Colonic mucosa (tissue), 4 donors: ENCODE measurements at places on chromosomes 4 and X. TPM values are rescaled to one million over a fixed set of nuclear protein-coding genes. Genes with fewer than 3 reads are reported as not detected.

DNA sequence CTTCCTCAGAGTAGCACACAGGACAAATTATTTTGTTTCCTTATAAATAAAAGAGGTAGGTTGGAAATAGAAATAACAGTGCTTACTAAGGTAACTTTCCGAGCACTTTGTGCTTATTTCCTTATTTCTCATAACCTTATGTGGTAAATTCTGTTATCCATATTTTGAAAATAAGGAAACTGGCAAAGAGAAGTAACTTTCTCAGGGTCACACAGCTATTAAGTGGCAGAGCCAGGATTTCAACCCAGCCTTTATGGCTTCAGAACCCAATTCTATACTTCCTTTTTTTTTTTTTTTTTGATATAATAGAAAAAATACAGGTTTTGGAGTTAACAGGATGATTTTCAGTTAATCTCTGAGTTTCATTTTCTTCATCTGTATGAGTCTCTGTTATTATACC is 3.3 kb downstream of the UTP3 start:
- peaks cover 14% of the 10 kb centered on the region for H3K4me1 ChIP-seq
- no peaks in the 10 kb centered on the region for H3K27me3 ChIP-seq
- H3K4me3 ChIP-seq = no peak overlapping the region

GRCh38 chrX:72057849-72058248 is 73.9 kb downstream of the RTL5 start:
- no peak for DNase-seq
- H3K27me3 ChIP-seq = no peaks in the 10 kb centered on the region
- no peaks in the 10 kb centered on the region for H3K36me3 ChIP-seq
- H3K27ac ChIP-seq = no peak overlapping the region
- no peak overlapping the region for H3K4me3 ChIP-seq

DNA sequence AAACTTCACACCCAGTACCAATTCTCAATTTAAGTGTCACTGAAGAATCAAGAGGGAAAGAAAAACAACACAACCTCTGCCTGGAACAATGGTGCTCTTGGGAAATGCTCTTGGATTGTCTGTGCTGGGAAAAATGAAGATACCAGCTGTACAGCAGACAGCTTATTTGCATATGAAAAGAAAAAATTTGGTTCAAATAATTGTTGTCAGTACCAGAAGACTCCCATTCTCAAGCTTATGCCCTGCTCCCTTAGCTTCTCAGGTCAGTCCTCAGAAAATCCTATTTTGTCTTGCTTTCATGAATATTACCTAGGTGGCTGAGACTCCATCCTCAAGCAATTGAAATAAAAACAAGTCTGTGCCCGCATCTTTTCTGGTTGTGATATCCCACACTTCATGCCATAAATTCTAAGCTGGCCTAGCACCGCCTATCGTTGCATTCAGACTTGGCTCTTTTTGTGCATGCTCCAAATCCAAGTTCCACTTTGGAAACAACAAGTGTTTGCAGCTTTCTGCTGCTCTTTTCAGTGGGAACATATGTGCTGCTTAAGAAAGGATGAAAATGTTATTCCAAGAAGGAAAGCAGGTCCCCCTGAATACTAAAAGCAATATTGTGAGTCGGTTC is 431.6 kb downstream of the INPP4B start:
- H3K4me3 ChIP-seq = no peak overlapping the region
- no peaks in the 10 kb centered on the region for H3K36me3 ChIP-seq
- no peaks in the 10 kb centered on the region for H3K4me1 ChIP-seq

The ANKRD37 gene
- total RNA-seq = 12.7 TPM

DNA sequence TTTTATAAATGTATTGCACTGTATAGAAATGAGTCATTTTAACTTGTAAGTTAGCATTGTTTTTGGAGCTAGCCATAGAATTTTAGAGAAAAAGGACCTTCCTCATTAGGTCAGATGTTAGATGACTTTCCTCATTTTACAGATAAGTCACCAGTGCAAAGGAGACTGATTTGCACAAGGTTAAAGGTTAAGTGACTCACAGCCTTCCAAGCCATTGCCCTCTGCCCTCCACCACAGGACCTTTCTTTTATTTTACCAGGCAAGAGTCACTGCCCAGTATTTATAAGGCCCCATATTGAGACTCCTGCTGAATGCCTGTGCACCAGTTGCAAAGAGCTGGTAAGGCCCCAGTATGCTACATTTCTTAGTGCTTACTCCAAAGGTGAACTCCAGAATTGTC is 4.2 kb upstream of the ABCG2 start:
- no peak overlapping the region for H3K27ac ChIP-seq
- DNase-seq = no peak
- H3K4me1 ChIP-seq = no peaks in the 10 kb centered on the region

DNA sequence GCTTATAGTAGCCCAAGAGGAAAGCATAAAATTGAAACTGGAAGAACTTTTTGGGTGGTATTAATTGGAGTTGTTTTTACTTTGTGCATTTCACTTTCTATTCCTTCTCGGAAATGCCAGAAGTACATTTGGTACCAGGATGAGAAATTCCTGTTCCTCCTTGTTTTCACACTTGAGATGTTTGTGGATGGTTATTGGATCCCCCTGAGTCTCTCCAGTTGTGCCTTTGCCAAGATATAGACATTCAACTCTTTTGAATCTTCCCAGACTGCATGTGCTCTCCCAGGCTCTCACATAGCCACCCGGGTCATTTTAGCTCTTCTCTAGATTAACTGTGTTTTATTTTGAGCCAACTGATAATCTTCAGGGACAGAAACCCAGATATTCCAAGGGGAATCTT is 120.5 kb downstream of the AFF1 start:
- no peaks in the 10 kb centered on the region for H3K36me3 ChIP-seq
- H3K27me3 ChIP-seq = no peaks in the 10 kb centered on the region
- no peaks in the 10 kb centered on the region for H3K4me1 ChIP-seq
- no peak overlapping the region for H3K4me3 ChIP-seq

GRCh38 chr4:169117591-169118081 is 107.6 kb upstream of the CBR4 start:
- no peaks in the 10 kb centered on the region for H3K27me3 ChIP-seq
- no peak for DNase-seq
- no peaks in the 10 kb centered on the region for H3K36me3 ChIP-seq
- H3K4me3 ChIP-seq = no peak overlapping the region
- H3K4me1 ChIP-seq = no peaks in the 10 kb centered on the region

The TMPRSS11A gene
- not detected for total RNA-seq

GRCh38 chr4:39051492-39051891 is 10.5 kb upstream of the KLHL5 start:
- H3K27ac ChIP-seq = no peak overlapping the region
- H3K4me3 ChIP-seq = no peak overlapping the region
- no peaks in the 10 kb centered on the region for H3K4me1 ChIP-seq

DNA sequence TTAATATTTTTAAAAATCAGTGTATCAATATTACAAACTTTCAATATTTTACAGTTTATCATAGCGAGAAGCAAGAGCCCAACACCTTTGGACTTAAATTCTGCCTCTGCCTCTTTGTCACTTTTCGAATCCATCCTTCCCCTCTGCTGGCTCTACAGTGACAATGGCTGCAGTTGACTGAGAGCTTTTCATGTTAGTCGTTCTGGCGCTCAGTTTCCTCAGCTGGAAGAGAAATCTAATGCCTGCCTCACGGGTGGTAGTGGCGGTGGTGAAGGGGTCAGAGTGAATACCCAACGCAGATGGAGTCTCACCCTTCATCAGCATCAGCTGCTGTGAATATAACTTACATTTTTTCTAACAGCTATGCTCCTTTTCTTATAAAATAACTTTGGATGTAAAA is 144.8 kb downstream of the NWD2 start:
- H3K4me1 ChIP-seq = no peaks in the 10 kb centered on the region
- no peak overlapping the region for H3K27ac ChIP-seq
- no peak for DNase-seq
- H3K27me3 ChIP-seq = no peaks in the 10 kb centered on the region

GRCh38 chr4:54941994-54942552 is 183.3 kb downstream of the KDR start:
- no peak overlapping the region for H3K4me3 ChIP-seq
- H3K27me3 ChIP-seq = no peaks in the 10 kb centered on the region
- no peak overlapping the region for H3K27ac ChIP-seq
- H3K36me3 ChIP-seq = no peaks in the 10 kb centered on the region
- DNase-seq = no peak

GRCh38 chr4:177778623-177779022 is 336.4 kb upstream of the AGA start:
- H3K27me3 ChIP-seq = no peaks in the 10 kb centered on the region
- H3K36me3 ChIP-seq = no peaks in the 10 kb centered on the region
- H3K4me1 ChIP-seq = no peaks in the 10 kb centered on the region
- no peak overlapping the region for H3K4me3 ChIP-seq
- no peak for DNase-seq

The NRK gene
- 0.30 TPM for total RNA-seq

DNA sequence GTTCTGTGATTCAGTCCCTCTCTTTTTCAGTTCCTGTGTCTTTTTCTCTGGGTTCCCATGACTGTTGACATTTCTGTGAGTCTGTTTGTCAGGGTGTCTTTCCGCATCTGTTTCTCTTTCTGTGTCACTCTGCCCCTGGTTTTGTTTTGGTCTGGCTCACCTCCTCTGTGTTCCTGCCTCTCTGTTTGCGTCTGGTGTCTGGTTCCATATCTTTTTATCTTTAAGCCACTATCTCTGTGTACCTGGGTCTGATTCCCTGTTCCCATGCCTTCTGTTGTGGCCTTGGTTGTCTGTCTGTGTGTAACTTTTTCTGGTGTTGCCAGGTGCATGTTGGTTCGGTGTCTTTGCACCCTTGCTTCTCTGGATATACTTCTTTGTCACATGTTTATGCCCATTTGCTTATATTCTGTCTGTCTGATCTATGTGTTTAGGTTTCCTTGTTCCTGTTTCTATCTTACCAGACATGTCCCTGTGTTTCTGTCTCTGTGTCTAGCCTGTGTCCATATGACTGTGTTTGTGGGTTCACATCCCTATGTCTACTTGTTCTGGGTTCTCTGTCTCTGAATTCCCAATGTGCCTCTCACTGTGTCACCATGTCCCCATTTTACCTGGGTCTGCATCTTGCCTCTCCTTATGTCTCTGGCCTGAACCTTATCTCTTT is 50.2 kb downstream of the ITIH6 start:
- no peak overlapping the region for H3K4me3 ChIP-seq
- H3K4me1 ChIP-seq = no peaks in the 10 kb centered on the region
- H3K27me3 ChIP-seq = peaks cover 3% of the 10 kb centered on the region

DNA sequence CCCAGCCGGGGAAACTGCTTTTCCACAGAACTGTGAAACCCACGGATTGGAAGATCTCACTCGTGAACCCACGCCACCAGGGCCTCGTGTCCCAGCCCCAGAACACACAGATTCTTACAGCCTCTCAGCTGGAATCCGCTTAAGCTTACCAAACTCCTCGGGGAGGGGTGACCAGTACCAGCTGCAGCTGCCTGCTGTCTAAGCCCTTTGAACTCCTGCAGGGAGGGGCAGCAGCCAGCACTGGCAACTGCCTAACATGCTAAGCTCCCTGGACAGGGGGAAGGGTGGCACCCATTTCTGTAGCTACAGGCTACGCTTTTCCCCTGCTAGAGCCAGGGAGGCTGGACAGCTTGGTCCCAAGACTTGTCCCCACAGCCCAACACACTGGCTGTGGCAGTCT is 38.4 kb downstream of the TBL1X start:
- H3K27ac ChIP-seq = no peak overlapping the region
- H3K4me1 ChIP-seq = no peaks in the 10 kb centered on the region
- H3K36me3 ChIP-seq = no peaks in the 10 kb centered on the region
- no peak for DNase-seq

The IL15 gene
- total RNA-seq = 2.7 TPM

The FGF13 gene
- total RNA-seq = 1.6 TPM

- no peak for DNase-seq
- no peak overlapping the region for H3K27ac ChIP-seq
- no peaks in the 10 kb centered on the region for H3K4me1 ChIP-seq
- H3K4me3 ChIP-seq = no peak overlapping the region
- H3K27me3 ChIP-seq = no peaks in the 10 kb centered on the region
- H3K36me3 ChIP-seq = no peaks in the 10 kb centered on the region
Measured at GRCh38 chrX:12910423-12911121, 4.2 kb downstream of the TLR8 start.

The CXCL10 gene
- 0.72 TPM for total RNA-seq

DNA sequence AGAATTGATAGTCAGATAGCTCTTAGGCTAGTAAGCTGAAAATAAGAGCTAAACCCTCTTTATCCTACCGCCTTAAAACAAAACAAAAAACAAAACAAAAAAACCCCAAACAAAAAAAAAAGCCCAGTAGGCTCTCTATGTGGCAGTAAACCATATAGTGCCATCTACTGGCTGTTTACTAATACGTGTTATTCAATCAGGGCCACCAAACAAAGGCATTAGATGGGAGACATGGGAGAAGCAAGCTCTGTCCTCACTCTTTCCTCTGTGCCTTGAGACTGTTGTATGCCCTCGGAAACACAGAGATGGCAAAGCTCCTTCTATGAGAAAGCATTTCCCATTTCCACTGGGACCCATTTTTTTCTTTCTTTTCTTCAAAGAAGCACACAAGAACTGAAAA is 148.8 kb upstream of the MID1 start:
- no peak overlapping the region for H3K27ac ChIP-seq
- DNase-seq = no peak

DNA sequence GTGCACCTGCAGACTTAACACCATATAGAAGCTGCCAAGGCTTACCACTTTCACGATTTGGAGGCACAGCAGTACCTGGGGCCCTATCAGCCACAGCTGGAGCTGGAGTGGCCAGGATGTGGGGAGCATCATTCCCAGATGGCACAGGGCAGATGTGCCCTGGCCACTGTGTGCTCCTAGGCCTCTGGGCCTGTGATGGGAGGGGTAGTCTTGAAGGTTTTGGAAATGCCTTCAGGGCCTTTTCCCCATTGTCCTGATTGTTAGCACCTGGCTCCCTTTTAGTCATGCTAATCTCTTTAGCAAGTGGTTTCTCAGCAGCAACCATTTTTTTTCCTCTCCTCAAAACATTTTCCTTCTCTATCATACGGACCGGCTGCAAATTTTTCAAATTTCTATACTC is 490.2 kb downstream of the RAB28 start:
- no peaks in the 10 kb centered on the region for H3K4me1 ChIP-seq
- no peaks in the 10 kb centered on the region for H3K36me3 ChIP-seq
- no peaks in the 10 kb centered on the region for H3K27me3 ChIP-seq
- DNase-seq = no peak
- no peak overlapping the region for H3K27ac ChIP-seq
- H3K4me3 ChIP-seq = no peak overlapping the region

The PCDH11X gene
- total RNA-seq = 0.05 TPM

GRCh38 chr4:174263445-174263736 is 20.1 kb downstream of the FBXO8 start:
- H3K36me3 ChIP-seq = no peaks in the 10 kb centered on the region
- H3K27ac ChIP-seq = no peak overlapping the region
- H3K4me3 ChIP-seq = no peak overlapping the region
- DNase-seq = no peak
- H3K4me1 ChIP-seq = no peaks in the 10 kb centered on the region

GRCh38 chr4:129783596-129783995 is 687.6 kb downstream of the C4orf33 start:
- H3K27me3 ChIP-seq = no peaks in the 10 kb centered on the region
- no peak for DNase-seq
- no peak overlapping the region for H3K4me3 ChIP-seq
- H3K36me3 ChIP-seq = no peaks in the 10 kb centered on the region
- H3K4me1 ChIP-seq = no peaks in the 10 kb centered on the region

GRCh38 chrX:115949900-115950822 is 220.4 kb upstream of the AGTR2 start:
- H3K27me3 ChIP-seq = no peaks in the 10 kb centered on the region
- DNase-seq = no peak
- H3K36me3 ChIP-seq = no peaks in the 10 kb centered on the region
- no peak overlapping the region for H3K27ac ChIP-seq
- no peak overlapping the region for H3K4me3 ChIP-seq

The JAKMIP1 gene
- total RNA-seq = 0.42 TPM

The GABRG1 gene
- total RNA-seq = not detected
